ENCODE measurements at places on chromosomes 4 and X. TPM values are rescaled to one million over a fixed set of nuclear protein-coding genes. Genes with fewer than 3 reads are reported as not detected.

ATP2B3 gene
- not detected for total RNA-seq

PCDH11X gene
- 0.41 TPM for total RNA-seq

DNA sequence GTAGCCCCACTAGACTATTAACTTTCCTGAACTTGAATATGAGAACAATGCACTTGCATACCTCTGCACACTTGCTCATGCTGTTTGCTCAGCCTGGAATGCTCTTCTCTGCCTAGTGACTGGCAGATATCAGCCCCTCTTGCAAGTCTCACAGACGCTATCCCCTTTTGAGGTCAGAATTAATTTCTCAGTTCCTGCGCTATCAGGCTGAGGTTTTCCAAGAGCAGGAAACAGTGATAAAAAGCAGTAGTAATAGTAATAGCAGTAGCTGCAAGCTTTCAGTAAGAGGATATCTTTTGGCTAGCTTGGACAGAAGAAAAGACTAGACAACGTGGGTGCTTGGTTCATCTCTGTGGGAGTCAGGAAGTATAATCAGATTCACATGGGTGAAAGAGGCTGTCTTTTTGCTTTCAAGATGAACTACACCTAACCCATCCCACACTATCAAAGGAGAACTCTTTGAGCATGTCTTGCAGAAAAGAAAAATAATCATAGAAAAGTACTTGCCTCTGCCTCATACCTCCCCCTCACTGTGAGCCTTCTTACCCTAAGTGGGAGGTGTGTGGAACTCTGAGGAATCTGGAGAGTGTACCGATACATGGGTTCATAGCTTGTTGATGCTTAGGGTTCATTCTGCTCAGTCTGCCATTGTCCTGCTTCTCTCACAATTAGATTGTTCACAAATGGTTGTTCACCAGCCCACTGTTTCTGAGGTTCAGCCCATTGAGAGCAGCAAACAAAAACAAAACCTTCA lies 11.3 kb upstream of the DRP2 start:
- no peak for DNase-seq

- DNase-seq, result no peak
Observed at GRCh38 chr4:163558539-163559044, 64.1 kb downstream of the TMA16 start.

DNA sequence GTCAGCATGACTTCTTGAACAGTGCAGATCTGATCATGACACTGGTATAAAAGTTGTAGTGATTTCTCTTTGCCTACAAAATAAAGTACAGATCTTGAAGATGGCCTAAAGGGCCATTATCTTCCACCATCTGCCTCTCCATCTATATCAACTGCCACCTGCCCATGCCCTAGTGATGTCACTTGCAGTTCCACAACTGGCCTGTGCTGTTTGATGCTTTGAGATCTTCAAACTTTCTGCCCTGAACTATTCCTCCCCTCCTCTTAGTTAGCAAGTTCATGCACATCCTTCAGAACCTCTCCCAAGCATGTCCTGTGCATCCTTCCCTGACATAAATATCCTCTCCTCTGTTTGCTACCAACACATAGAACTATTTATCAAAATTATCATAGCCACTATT lies 217.0 kb downstream of the SOWAHB start:
- DNase-seq, result no peak
